ENCODE measurements at places on chromosomes 2 and 18. TPM values are rescaled to one million over a fixed set of nuclear protein-coding genes. Genes with fewer than 3 reads are reported as not detected.
A peak's percentile ranks its signal among the peaks of the same experiment; 100 is the strongest.

Gene FBXO41
- 45.8 TPM for total RNA-seq

Gene KHK
- total RNA-seq = 12.6 TPM

Gene SOWAHC
- 0.14 TPM for total RNA-seq

Gene CNDP1
- not detected for total RNA-seq

Gene GATA6
- total RNA-seq = not detected

Gene CFC1
- not detected for total RNA-seq

Gene ADCYAP1
- not detected for total RNA-seq

Gene CD207
- not detected for total RNA-seq

Gene CYP1B1
- 21.7 TPM for total RNA-seq

DNA sequence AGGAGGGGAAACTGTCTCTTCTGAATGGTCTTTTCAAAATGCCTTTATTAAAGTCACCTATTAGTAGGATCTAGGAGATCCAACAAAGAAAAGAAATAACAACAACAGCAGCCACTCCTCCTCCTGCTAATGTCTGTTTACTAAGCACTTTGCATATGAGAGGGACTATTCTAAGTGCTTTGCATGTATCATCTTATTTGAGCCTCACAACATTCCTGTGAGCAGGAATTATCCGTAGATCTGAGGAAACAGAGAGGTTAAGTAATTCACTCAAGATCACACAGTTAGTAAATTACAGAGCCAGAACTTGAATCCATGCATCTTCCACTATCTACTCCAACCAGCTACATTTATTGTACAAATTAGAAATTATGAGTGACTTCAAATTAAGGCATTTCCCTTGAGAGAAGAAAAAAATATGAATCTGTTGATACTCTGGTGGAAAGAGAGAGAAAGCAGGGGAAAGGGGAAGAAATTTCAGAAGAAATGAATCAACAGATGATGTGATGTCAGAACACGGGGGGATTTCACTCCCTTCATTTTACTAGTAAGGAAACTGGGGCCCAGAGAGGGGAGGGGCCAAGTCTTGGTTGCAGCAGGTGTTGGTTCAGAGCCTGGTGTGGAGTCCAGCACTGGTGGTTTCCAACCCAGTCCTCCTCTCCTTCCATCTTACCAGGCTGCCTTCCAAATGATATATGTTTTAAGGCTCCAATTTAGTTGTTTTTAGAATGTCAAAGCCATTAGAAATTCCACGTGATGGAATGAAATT is 49.7 kb downstream of the TSN start:
- no peak for DNase-seq
- H3K4me3 ChIP-seq = no peak overlapping the region
- H3K4me1 ChIP-seq = peaks cover 6% of the 10 kb centered on the region
- H3K36me3 ChIP-seq = no peaks in the 10 kb centered on the region
- H3K27ac ChIP-seq = no peak overlapping the region
- H3K27me3 ChIP-seq = peaks cover 6% of the 10 kb centered on the region

- H3K27me3 ChIP-seq = no peaks in the 10 kb centered on the region
- H3K36me3 ChIP-seq = peaks cover 3% of the 10 kb centered on the region
- no peak overlapping the region for H3K27ac ChIP-seq
- H3K4me3 ChIP-seq = no peak overlapping the region
- no peak for DNase-seq
Observed at GRCh38 chr2:74227646-74228045, 29.2 kb downstream of the MTHFD2 start.

- no peaks in the 10 kb centered on the region for H3K27me3 ChIP-seq
- no peak overlapping the region for H3K27ac ChIP-seq
- no peak for DNase-seq
- H3K4me1 ChIP-seq = peaks cover 7% of the 10 kb centered on the region
- H3K36me3 ChIP-seq = no peaks in the 10 kb centered on the region
Observed at GRCh38 chr2:60445684-60446179, 107.7 kb downstream of the BCL11A start.

DNA sequence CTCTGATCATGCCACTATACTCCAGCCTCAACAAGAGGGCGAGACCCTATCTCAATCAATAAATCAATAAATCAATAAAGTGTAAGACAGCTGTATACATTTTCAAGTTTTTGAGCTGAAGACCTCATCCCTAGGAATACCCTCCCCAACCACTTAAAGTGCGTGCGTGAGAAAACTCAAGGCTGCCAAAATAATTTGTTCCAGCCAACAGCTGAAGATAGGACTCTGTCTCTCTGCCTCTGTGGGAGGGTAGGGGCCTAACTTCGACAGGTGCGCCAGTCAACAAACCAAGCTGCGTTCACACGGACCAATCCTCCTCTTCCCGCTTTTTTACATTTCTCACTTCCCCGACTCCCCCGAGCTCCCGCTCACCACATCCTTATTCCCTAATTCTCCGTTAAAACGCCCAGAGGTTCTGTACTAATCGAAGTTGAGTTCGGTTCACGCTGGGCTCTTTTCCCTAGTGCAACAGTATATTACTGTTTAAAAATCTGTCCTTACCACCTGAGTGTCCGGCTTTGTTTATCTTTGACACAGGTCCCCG is 618 bp downstream of the POLR2D start:
- H3K27ac ChIP-seq = peak overlapping the region; percentile 90
- peaks cover 38% of the 10 kb centered on the region for H3K4me1 ChIP-seq
- peaks cover 28% of the 10 kb centered on the region for H3K36me3 ChIP-seq
- H3K4me3 ChIP-seq = peak overlapping the region; percentile 99
- no peaks in the 10 kb centered on the region for H3K27me3 ChIP-seq
- DNase-seq = peak; percentile 16

GRCh38 chr2:45709137-45709536 is 57.7 kb downstream of the PRKCE start:
- H3K27me3 ChIP-seq = no peaks in the 10 kb centered on the region
- no peak overlapping the region for H3K4me3 ChIP-seq
- no peak for DNase-seq

DNA sequence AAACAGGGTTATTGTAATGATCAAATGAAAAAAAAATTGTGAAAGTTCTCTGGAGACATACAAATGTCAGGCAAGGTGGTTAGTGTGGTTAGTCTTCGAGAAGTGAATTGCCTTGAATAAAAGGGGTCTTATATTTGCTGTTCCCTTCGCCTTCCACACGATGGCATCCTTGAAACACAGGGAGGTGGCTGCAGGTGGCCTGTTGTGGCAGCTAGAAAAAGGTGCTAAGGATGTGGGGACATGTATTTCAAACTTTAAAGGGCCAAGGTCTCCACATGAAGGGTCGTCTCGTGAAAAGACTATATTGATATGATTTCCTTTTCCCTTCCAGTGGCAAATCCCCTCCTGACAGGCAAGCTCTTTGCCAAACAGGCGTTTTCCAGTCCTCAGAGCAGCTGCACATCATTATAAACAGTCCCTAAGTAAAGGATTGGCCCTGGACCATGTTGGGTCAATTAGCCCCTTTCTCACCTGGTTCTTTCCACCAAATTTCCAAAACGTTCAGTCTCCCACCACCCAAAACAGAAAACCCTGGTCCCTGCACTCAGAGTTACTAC is 68.5 kb downstream of the COPS8 start:
- H3K36me3 ChIP-seq = no peaks in the 10 kb centered on the region
- DNase-seq = peak; percentile 74
- H3K27me3 ChIP-seq = peaks cover 3% of the 10 kb centered on the region
- peaks cover 44% of the 10 kb centered on the region for H3K4me1 ChIP-seq

DNA sequence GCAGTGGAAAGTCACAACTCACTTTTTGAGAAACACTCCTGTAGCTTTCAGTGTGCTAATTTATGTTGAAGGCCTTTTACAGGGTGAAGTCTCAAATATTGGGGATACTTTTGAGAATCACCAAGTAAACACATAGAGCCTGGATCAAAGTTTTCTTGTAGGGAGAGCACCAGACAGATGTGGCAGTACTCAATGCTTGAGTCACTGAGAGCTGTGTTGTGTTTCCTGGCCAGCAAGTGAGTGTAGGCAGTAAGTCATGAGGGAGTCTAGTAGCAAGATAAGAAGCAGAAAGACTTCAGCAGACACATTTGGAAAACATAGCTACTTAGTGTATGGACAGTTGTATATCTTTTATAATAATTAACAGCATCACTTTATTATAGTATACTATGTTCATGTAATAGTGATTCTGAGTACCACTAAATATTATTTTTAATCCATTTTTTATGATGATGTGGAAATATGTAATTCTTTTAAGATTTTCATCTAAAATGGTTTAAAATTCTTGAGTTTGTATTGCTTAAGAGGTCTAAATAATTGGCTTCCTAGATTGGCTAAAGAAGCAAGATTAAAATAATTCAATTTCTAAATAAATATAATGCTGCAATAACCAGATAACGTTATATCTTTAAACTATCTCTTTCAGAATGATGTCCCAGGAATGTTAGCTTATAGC is 12.8 kb downstream of the PSMD1 start:
- H3K27me3 ChIP-seq = no peaks in the 10 kb centered on the region
- H3K36me3 ChIP-seq = peaks cover 22% of the 10 kb centered on the region
- no peaks in the 10 kb centered on the region for H3K4me1 ChIP-seq
- H3K4me3 ChIP-seq = no peak overlapping the region
- DNase-seq = no peak

GRCh38 chr2:27270131-27270530 is 5.1 kb upstream of the DNAJC5G start:
- H3K4me1 ChIP-seq = no peaks in the 10 kb centered on the region
- DNase-seq = no peak
- H3K4me3 ChIP-seq = no peak overlapping the region
- H3K27me3 ChIP-seq = peaks cover 9% of the 10 kb centered on the region
- no peak overlapping the region for H3K27ac ChIP-seq

GRCh38 chr2:95539836-95540235 is 52.0 kb upstream of the TRIM43 start:
- H3K36me3 ChIP-seq = peaks cover 5% of the 10 kb centered on the region
- no peak for DNase-seq
- no peak overlapping the region for H3K27ac ChIP-seq
- no peak overlapping the region for H3K4me3 ChIP-seq

- no peak overlapping the region for H3K4me3 ChIP-seq
- H3K27ac ChIP-seq = no peak overlapping the region
- no peak for DNase-seq
- no peaks in the 10 kb centered on the region for H3K27me3 ChIP-seq
- H3K4me1 ChIP-seq = no peaks in the 10 kb centered on the region
- H3K36me3 ChIP-seq = no peaks in the 10 kb centered on the region
Observed at GRCh38 chr2:217357886-217358620, 498.2 kb upstream of the TNP1 start.

DNA sequence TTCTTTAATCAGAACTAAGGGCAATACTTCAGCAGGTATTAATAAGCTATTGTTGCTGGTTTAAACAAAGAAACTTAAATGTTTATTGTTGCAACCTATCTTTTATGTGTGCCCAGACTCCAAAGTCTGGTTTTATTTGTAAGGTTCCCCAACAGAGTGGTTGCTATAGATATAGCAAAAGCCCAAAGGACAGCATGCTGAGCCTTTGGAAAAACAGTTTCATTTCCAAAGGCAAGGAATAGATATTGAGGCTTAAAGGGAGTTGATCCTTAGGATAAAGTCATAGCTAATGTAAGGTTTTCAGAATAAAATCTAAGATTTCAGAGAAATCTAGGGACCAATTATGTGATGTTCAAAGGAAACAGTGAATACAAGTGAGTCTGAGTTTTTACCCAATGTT is 413.2 kb upstream of the SLC14A2 start:
- peaks cover 12% of the 10 kb centered on the region for H3K27me3 ChIP-seq
- peaks cover 2% of the 10 kb centered on the region for H3K4me1 ChIP-seq
- no peak for DNase-seq

- no peaks in the 10 kb centered on the region for H3K27me3 ChIP-seq
- H3K36me3 ChIP-seq = no peaks in the 10 kb centered on the region
- H3K4me3 ChIP-seq = no peak overlapping the region
Observed at GRCh38 chr2:56244911-56245530, 61.2 kb downstream of the CCDC85A start.

Data from activated naive CD8-positive, alpha-beta T cell treated with anti-CD3 and anti-CD28 coated beads for 36 hours (primary cell).